ENCODE measurements at places on chromosomes 12 and 14.

DNA sequence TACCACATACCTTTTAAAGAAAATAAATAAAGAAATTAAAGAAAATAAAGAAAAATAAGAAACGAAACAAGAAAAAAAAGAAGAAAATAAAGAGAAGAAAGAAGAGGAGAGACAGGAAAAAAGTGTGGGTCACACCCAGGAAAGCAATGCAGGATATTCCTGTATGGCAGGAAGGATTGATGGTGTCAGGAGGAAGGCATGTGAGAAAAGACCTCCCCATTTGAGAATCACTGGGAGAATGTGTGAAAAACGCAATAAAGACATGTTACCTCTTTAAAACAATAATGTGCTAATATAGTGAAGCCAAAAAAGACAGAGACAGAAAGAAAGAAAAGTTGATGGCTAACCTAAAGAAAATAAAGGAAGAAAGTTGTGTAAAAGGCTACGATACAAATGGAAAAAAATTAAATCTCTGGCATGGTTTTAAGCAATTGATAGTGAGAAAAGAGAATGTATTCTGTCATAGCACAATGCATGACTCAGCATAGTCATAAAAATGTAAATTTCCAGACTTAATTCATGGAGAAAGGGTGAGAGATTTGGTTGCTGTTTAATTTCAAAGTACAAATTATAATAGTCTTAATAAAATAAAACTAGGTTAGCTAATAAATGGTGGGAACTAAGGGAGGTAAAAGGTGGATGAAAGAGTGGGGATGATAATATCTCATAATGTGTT, 24.3 kb upstream of the FOXG1 start:
- no peak for DNase-seq

- DNase-seq, result no peak
These were observed 76.0 kb downstream of the NPAS3 start for GRCh38 chr14:33014710-33015109.

DNA sequence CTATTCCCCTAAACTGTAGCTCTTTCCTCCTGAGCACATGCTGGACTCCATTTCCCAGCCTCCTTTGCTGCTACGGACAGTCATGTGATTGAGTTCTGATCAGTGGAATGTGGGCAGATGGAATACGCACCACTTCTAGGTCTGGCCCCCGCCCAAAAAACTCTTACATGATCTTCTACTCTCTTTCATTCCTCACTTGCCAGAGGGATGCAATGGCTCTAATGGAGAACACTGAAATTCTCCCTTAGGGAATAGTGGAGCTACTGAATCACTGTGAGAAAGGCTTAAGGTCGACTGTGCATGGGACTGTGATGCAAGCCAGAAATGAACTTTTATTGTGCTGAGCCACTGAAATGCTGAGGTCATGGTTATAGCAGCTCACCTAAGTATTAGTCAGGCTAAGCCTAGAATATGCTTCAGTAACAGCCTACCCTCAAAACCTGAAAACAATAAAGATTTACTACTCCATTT, 13.0 kb upstream of the TMED2 start:
- DNase-seq, result no peak

GRCh38 chr12:24143928-24144327, 194.5 kb upstream of the SOX5 start:
- no peak for DNase-seq

DNA sequence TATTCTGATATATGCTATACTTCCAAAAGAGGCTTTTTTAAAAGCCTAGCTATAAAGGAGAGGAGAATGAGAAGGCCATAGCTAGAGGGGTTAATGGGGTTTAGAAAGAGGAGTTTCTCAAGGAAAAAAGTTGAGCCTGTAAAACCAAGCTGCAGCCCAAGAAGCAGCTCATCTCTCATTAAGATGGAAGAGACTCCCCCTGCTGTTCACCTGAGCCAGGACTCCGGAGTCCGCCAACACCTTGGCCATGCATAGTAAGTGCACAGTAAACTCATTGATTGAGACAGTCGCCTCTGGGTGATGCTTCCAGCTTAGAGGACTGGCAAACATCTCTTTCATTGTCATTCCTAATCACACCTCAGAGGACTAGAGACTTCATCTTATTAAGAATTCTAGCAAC, 46.2 kb downstream of the ANO2 start:
- DNase-seq, result no peak

DNA sequence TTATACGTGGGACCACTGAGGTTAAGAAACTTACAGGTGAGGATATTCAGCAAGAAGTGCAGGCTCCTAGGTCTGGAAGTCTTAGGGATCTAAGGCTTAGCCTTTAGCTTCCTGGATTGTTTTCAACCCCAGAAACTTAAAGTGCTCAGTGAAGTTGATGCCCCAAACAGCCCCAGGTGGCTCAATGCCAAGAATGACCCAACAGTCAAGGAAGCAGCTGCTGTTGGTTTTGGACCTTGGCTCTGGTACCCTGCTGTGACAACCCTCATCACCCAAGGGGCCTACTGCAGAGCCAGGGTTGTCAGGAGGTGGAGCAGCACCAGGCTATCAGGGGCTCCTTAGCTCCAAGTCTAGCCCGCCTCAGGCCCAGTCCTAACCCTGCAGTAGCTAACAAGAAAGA, 36.8 kb downstream of the VDR start:
- no peak for DNase-seq

All from stimulated activated CD4-positive, alpha-beta T cell treated with anti-CD3 and anti-CD28 coated beads, Interleukin-12 subunit alpha, Interleukin-12 subunit beta, amount 100 ng/mL, for 24 hours (primary cell).